ENCODE measurements at places on chromosomes 12 and 14.

DNA sequence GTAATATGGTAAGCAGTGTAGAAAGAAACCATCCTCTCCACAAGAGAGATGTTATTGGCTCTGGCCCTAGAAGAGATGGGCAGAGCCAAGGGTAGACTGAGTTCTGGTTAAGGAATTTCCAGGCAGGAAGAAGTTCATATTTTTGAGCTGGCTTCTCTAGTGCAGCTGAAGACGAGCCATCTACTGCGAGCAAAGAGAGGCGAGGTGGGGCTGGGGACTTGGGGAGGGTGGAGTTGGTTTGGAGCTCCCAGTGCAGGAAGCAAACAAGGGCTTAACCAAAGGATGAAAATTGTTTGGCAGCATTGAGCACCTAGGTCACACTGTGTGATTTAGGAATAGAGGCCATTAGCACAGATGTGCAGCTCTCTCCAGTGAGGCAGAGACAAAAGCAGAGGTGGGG is 239.6 kb downstream of the ZFP36L1 start:
- DNase-seq = peak; percentile 87

DNA sequence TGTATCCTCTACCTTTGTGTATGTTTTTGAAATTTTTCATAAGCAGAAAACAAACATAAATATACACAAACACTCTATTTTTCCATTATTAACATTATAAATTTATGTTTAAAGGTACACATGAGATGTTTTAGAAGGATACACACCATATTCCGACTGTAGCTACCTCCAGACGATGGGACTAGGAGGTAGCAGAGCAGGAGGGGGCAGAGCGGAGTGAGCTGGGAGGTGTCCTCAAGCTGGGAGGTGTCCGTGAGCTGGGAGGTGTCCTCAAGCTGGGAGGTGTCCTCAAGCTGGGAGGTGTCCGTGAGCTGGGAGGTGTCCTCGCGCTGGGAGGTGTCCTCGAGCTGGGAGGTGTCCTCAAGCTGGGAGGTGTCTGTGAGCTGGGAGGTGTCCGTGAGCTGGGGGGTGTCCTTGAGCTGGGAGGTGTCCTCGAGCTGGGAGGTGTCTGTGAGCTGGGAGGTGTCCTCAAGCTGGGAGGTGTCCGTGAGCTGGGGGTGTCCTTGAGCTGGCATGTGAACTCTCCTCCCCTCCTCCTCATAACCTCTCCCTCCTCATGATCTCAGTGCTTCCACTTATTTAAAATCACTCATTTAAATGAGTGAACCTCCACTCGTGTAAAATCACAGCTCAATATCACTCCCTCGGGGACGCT is 346.9 kb upstream of the SFSWAP start:
- no peak for DNase-seq

DNA sequence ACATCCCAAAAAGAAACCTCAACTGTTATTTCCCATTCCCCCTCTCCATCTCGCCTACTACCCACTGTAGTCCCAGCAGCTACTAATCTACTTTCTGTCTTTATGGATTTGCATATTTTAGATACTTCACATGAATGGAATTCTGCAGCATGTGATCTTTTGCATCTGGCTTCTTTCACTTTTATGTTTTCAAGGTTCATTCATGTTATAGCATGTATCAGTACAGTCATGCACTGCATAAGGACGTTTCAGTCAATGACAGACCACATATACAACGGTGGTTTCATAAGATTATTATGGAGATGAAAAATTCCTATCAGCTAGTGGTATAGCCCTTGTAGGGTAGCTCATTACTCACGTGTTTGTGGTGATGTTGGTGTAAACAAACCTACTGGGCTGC is 24.5 kb downstream of the PCNX4 start:
- no peak for DNase-seq

GRCh38 chr14:40623643-40624042 is 983.0 kb upstream of the LRFN5 start:
- DNase-seq = no peak

GRCh38 chr12:93297536-93297935 is 80.2 kb upstream of the NUDT4 start:
- no peak for DNase-seq

GRCh38 chr12:6084261-6084968 is 40.1 kb downstream of the VWF start:
- peak; percentile 48 for DNase-seq

GRCh38 chr12:107379852-107380567 is 286.7 kb upstream of the CRY1 start:
- DNase-seq = peak; percentile 33

DNA sequence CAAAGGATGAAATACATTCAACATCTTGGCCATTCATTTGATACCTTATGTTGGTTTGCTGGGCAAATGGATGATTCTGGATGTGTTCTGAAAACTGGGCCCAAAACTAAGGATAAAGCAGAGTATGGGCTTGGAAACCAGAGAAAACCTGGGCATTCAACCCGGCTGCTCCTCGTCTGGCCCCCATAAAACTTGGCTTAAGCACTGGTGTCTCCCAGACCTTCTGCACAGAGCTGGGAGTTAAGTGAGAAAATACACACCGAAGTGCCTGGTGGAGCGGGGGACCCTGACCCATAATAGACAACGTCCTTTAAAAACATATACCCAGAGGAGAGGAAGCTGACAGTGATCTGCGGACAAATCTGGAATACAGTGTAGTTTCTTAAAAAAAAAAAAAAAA is 112.5 kb downstream of the FOXN3 start:
- DNase-seq = peak; percentile 61

DNA sequence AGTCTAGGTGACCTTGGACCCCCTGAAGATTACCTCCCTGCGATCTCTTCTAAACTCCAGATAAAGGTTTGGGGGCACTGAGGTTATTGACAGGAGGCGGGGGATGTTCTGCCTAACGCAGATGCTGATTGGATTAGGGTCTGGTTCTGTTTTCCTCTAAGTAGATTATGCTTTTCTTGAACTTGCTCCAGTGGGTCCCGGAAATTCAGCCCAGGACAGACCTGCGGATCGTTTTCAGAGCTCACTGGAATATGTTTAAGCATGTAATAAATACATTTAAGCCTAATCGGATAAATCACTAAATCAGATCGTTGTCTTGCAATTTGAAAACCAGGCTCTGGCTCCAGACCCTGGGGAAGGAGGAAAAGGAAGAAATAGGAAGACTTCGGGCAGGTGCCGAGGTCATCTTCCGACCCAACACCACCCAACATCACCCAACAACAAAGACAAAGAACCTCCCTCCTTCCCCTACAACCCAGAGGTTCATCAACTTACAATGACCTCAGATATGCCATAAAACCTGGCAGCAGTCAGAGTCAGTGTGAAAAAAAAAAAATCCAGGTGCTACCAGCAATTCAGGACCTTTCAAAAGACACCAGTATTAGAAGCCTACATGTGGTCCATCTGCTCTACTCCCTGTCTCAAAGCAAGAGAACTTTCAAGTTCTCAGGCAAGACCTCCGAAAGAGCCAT is 148.4 kb downstream of the KSR2 start:
- no peak for DNase-seq

GRCh38 chr12:23621900-23622299 is 327.6 kb downstream of the SOX5 start:
- DNase-seq = no peak

DNA sequence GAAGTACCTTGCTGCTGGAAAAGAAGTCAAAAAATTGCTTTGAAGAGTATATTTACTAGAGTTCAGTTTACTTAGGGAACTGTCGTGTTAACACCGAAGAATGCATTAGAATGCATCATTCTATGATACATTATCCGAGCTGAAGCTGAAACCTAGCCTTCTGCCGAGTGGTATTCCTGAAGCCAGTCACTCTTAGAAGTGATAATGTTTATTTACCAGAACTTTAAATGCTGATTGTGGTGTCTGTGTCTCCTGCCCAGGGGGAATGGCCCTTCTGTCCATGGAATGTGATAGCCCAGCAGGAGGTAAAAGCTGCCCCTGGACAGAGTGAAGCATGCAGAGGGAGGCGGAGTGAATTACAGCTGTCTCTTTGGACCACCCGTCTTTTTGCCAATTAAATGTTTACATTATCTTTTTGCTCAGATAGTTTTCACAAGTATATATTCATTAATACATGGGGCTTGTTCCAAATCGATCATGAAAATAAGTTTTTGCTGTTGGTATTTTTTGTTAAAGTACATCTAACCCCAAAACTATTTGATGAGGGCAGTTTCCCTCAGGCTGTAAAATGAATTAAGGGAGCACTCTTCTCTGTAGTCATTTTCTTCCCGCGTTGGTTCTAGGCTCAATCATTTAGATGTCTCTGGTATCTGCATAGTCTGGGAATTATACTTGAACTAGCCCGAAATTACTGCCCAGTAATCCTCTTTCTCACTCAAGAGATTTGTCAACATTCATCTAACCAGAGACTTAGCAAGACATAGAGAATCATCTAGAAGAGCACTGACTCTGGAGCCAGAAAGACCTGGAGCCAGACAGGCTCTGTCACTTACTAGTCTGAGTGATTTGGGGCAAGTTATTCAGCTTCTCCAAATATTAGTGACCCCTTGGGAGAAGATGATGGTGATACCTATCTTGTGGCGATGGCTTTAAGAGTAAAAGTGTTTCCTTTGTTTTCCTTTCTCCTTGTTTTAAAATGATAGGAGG is 147.6 kb downstream of the CRADD start:
- no peak for DNase-seq

DNA sequence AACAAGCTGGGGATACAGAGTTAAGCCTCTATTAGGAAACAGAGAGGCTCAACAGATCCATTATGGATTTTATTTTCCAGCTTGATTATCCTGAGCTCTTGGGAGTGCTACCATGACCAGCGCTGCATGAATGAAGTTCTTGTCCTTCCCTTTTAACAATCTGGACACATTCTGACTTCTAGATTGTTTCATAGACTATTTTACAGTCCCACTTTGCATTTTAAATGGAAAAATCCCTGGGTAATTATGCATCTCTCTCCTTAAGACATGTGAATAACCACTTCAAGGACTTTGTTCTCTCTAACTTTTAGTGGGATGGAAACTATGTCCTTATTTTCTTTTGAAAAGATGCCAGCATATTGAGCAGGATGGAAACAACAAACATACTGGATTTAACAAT is 2.0 kb downstream of the CCDC198 start:
- DNase-seq = no peak

DNA sequence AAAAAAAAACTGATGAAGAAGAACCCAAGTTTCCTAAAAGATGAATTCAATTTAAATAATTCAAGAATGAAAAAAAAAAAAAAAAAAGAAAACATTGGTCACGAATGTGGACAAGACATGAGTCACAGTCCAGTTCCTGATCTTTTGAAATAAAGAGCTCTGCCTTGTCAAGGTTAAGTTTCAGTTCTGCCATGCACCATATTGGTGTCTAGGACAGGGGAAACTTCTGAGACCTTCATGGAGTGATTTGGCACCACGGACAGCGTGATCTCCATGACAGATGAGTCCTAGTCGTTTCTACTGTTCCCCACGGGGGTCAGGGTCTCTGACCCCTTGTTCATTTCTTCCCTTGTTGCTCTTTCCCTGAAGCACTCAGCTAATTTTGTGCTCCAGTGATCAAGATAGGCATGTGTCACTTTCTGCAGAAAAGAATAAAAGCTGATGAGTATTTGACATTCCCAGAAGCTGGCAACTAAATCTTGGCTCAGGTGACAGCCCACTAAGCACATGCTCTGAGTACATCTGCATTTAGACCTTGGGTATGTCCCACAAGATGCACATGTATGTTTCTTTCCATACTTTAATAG is 1159.7 kb downstream of the BCL11B start:
- DNase-seq = no peak

DNA sequence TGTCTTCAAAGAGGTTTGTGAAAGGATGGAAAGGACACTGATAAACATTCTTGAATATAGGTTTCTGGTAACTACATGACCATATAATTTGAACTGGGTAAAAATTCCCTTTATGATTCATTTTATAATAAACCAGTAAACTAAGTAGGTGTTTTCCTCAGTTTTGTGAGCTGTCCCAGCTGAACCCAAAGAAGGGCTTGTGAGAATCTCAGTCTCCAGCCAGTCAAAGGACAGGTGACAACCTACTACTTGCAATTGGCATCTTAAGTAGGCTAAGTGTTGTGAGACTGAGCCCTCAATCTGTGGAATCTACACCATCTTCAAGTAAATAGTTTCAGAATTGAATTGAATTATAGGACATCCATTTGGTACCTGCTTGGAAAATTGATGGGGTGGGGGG is 75.2 kb downstream of the MYF5 start:
- DNase-seq = no peak

- no peak for DNase-seq
Measured at GRCh38 chr12:65818454-65819382, 5.6 kb upstream of the HMGA2 start.

DNA sequence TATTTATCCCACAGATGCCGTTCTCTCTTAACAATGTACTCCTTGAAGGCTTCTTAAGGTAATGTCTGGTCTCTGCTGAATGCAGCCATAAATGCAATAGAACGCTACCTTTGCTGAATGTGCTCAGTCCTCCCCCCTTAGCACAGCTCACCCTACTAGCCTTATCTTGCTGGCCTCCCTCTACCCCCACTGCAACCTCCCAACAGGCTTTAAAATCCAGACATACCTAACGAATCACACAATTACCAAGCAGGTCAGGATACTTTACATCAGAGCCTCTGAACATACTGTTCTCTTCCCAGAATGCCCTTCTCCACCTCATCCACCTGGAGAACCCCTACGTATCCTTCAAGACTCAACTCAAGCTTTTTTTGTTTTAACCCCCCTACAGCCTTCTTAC is 51.0 kb upstream of the CRADD start:
- no peak for DNase-seq

DNA sequence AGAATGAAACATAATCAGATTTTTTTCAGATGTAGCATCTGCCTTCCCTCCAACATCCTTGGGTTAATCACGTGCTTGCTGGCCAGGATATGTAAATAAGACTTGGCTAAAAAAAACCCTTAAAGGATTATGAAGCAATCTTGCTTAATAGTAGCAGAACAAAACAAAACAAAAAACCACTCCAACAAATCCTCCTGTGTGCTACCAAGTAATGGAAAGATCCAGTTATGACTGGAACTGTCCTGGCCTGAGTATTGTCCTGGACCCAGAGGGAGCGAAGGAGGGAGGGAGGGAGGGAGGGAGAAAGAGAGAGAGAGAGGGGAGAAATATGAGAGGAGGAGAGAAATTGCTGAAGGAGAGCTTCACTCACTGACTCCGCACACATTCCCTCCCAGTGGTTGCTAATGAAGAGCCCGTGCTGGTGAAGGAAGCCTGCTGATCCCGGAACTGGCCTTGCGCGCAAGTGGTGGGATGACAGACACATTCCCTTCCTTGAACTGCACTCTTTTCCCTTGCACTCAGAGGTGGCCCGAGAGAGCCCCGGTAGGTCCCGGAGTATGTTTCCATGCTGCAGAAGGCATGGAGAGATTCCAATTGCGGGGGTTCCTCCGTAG is 57.2 kb downstream of the HMGA2 start:
- DNase-seq = peak; percentile 96

DNA sequence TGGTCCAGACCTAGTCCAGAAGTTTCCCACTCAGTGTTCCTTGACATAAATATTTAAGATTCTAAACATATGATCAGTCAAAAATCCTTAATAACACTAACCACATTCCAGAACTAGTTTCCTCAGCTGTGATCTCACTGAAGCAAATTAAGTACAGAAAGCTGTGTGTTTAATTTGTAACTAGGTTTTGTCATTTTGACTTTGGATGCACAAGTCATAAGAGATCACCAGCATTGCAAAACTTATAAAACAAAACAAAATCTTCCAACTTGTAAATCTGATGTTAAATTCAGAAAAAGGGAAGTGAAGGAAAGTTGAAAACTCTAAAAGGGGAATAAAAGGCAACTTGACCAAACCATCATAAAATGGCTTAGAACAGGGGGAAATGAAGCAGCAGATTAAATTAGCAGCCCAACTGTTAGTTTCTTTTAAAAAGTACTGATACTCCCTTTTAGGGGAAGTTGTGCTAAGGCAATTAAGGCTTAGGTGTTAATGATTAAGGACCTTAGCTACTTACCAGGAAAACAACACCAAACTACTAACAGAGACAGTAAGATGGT is 56.6 kb downstream of the SH2B3 start:
- DNase-seq = no peak
